ENCODE measurements at places on chromosomes 13 and 19.

DNA sequence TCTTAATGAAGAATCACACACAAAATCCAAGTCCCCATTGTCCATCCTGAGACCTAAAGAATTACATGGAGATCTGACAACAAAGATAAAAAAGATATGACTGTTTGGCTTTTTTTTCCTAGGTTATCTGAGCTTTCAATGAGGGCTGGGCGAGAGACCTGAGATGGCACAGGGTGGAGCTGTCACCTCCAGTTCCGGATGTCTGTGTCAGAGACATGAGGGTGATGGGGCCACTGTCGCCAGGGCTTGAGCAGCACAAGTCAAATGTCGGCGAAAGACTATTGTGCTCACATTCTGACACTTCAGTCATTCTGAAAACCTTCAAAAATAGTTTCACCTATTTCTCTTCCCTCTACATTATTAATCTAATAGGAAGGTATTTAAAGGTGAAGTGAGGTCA lies 65.7 kb downstream of the SLC7A1 start:
- no peak for DNase-seq

DNA sequence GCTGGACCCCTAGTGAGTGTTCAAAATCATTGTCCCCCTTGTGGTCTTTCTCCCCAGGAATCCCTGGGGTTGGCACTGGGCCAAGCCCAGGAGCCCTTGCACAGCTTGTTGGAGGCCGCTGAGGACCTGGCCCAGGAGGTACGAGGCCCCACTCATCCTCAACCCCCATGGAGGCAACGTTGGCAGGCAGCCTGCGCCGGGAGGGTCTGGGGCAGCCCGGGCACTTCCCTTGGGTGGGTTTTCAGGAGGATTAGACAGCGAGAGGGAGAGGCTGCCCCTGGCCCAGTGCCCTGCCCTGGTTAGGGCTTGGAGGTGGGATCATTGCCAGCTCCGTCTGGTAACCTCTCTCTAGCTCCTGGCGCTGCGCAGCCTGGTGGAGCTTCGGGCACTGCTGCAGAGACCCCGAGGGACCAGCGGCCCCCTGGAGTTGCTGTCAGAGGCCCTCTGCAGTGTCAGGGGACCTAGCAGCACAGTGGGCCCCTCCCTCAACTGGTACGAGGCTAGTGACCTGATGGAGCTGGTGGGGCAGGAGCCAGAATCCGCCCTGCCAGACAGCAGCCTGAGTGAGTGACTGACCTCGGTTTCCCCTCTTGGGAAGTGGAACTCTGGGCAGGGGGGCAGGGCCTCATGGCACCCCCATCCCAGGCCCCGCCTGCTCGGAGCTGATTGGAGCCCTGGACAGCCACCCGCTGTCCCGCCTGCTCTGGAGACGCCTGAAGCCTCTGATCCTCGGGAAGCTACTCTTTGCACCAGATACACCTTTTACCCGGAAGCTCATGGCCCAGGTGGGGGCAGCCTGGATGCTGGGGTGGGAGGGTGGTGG lies 3.0 kb downstream of the ABCA7 start:
- no peak for DNase-seq

DNA sequence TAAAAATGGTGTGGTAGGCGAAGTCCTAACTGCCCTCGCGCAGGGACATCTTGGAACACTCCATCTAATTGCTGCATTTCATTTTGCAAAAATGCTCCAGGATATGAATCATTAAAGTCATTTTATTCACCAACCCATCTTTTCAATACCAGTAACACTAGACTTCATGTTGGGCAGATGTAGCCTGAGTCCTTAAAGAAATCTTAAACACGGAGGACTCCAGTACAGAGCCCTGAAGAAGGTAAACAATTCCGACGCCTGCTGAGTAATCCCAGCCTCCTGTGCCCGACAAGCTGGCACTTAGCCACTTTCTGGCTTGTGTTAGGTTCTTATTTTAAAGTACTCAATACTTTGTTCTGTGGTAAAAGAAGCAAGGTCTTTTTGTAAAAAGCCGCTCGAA lies 58.0 kb upstream of the IRS2 start:
- no peak for DNase-seq

GRCh38 chr13:27956576-27957300 lies 12.4 kb downstream of the CDX2 start:
- DNase-seq: no peak

DNA sequence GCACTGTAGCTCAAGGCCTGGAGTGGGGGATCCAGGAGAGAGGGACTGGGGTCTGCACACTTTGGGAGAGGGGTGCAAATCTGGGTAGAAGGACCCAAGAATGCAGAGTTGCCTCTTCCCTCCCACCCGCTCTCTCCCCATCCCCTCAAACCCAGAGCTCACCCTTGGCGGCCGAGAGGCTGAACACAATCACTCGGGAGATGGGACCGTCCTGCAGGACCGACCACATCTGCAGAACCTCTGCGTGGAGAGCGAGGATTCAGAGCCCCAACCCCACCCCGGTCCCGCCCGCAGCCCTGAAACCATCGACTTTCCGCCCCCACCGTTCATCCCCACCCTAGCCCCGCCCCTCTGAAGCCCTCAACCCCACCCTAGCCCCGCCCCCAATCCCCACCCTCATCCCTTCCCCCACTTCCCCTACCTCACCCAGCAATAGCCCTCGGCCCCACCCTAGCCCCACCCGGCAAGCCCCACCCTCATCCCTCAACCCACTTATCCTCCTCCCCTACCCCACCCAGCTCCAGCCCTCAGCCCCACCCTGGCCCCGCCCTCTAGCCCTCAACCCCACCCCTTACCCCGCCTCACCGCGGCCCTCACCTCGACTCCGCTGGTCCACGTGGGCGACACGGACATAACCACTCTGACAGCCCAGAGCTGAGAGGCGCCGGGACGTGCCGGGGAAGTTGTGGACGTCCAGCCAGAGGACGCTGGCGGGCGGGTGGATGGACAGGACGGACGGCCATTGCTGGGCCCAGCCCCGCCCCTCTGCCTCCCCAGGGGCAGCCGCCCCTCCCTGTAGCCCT lies 4.1 kb downstream of the KPTN start:
- no peak for DNase-seq

DNA sequence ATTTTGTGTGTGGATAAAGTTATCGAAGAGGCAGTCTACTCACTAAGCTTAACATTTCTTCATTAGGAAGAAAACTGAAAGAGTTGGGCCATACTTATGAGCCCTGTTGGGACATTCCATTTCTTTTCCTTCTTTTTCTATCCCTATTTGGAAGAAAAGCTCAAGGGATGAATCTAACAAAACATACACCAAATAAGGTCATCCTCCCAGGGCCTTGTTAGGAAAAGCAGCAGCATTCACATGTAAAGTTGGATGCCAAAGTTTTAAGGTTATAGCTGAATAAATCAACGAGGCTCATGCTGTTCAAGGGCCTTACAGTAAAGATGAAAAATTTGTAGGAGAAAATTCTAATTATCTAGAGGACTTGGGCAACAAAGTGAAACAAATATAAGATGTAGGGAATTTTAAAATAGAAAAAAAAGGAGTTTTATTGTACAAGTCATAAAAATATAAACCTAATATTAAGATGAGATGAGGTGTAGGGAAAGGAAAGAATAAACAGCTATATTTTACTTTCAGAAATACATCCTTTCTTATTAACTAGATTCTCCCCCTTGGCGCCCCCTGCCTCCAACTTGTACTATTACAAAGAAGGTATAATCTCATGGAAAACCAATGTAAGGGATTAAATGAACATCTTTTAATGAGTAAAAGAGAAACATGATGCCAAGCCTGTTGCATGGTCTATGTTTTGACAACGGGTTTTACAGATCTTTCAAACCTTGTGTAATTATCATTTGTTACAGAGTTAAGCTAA lies 160.4 kb downstream of the PCDH20 start:
- DNase-seq: no peak

DNA sequence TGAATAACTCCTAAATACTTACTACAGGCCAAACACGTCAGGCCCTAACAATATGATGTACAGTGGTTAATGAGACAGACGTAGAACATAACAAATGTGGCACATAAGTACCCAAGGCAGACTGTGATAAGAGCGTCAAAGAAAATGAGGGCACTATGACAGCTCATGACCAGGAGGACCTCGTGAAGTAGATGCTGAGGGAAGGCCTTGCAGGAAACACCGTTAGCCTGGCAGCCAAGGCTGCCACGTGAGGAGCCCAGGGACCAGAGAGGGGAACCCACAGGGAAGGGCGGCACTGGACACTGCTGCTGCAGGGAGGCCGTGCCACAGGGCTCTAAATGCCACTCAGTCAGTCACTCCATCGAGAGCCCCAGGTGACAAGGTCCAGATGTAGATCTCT lies 5.7 kb downstream of the TUBGCP3 start:
- no peak for DNase-seq

DNA sequence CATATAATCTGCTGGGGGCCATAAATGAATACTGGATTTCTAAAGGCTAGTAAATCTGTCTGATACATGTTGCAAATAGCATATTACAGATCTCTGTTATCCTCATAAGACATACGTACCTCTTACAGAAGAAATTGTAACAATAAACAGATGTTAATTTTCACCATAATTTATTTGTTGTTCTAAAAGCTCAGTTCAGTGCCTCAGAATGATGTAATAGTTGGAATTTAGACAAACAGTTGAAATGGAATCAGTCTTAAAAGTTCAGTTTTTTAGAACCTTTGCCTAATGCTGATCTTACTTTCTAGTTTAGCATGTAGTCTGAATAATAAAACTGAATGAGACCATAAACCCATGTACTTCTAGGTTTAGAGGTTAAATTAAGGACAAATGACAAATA lies 43.1 kb downstream of the B3GLCT start:
- no peak for DNase-seq

DNA sequence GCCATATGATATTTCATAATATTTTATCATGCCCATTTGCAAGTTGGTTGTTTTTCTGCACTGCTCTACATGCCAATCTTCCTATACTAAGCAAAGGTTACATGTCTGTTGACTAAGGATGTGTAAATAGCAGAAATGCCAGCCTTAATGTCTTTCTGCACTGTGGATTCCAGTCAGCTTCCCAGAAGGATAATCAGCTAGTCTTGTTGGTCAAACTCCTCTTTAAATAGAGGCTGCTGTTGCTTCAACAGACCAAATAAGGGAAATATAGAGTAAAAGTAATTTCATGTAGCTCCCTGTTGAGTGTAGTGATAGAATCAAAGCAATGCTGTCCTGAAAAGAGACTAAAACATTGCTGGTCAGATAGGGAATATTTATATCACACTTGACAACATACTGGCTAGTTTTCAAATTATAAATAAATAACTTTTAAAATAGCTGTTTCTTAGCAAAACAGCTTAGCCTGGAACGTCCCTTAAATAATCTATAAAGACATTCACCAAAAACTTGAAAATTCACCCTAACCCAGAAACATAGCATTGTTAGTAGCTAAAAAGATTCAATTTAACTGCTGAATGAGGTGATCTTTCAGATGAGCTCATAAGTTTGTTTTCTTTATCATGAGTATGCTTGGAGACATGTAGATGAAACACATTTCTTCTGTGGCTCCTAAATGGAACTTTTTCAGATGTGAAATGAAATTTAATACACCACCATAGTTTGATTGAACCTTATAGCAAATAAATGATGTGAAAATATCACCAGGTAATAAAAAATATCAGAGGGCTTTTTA lies 56.6 kb downstream of the FRY start:
- no peak for DNase-seq

GRCh38 chr13:52947921-52948373 lies 80.7 kb upstream of the OLFM4 start:
- DNase-seq: no peak

GRCh38 chr13:31115616-31116015 lies 46.1 kb downstream of the HSPH1 start:
- DNase-seq: no peak

- no peak for DNase-seq
Observed at GRCh38 chr19:32563761-32564160, 17.2 kb upstream of the PDCD5 start.

GRCh38 chr19:1000095-1000494 lies at the start of gene GRIN3B:
TSS of gene GRIN3B (plus strand) at chr19:1000419. CDS start at chr19:1000438, 19 bp downstream.
- DNase-seq: peak; percentile 58
